RCC 7860 (cell line): ENCODE measurements at places on chromosomes 13 and 19.
A peak's percentile ranks its signal among the peaks of the same experiment; 100 is the strongest.

DNA sequence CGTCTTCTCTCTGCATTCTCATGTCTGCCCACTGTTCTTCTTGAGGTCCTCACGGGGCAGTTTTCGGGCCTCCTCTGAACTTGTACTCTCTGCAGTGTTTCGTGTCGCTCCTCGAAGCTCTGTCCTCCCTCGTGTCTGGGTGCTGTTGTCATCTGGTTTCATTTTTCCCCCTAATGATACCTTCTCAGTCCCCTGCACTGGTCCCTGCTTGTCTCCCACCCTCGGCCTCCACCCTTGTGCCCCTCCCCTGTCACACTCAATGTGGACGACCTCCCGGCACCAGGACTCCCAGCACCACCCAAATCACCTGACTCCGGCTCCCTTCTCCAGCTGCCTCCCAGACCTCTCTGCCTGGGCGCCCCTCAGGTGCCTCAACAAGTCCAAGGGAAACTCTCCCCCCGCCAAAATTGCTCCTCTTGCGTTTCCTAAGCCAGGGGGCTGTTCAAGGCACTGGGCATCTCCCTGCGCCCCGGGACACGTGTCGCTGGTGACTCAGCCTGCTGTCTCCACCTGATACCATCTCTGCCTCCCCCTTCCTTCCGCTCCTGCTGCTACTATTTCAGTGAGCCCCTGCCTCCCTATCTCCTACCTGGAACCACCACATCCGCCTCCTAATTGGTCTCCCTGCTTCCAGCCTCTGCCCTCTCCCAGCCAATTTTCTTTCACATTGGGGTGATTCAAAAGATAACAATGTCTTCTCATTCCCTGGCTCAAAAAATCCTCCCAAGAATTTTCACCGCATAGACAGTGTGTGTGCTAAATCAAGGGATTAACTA is 49.5 kb downstream of the RFX2 start:
- DNase-seq, result peak; percentile 74

GRCh38 chr19:38287604-38288003 is 16.4 kb upstream of the C19orf33 start:
- no peak for DNase-seq

GRCh38 chr19:41376241-41376997 is at the start of gene TMEM91:
TSS of gene TMEM91 (plus strand) at chr19:41376533. CDS start at chr19:41378310, 1,777 bp downstream.
- no peak for DNase-seq

GRCh38 chr19:28549680-28550277 is 663.2 kb downstream of the UQCRFS1 start:
- no peak for DNase-seq

DNA sequence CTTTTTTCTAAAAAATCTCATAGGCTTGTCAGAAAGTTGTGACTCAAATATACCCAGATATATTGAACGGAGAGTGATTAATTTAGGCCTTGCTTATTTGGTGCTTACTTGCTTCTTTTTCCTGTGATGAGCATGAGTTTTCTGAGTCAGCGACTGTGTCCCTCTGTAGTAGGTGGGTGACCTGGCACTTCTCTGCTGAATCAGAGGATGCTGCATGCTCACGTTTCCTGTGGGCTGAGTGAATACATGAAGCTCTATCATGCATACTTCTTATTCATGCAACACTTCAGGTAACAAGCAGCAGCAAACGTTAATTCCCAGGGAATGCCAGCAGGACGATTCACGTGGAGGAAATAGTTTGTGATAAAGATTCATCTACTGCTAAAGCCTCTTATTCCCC is 245.0 kb downstream of the KLF5 start:
- DNase-seq, result peak; percentile 43

DNA sequence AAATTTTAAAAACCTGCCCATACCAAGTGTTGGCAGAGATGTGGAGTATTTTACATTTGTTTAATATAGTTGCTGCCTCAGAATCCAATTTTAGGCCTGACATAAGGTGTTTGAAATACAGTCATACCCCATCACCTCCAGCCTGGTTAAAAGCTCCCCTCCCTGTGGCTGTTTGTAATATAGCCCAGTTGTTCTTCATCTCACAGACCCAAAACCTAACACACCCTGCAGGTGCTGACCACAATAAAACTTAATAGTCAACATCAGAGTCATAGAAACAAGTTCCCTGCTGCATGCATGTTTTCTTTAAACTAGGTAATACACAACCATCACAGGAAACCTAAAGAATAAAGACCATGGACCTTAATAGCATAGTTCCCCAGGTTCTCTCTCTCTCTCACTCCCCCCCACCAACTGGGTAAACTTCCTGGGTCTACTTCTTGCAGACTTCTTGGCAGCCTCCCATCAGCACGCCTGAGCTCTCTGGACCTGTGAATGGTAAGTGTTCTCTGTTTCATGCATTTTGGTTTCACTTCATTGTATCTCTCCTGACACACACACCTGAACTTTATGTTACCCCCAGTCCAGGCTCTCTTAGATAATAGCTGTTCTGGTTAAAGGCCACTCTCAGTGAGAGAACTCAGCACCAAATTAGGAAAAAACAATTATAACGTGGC is 1369.9 kb downstream of the EFNB2 start:
- no peak for DNase-seq

- DNase-seq, result no peak
These were observed 82.4 kb downstream of the KCTD12 start for GRCh38 chr13:76803831-76804230.

GRCh38 chr19:48455171-48455907 is at the start of gene KCNJ14:
TSS of gene KCNJ14 (plus strand) at chr19:48455574. CDS start at chr19:48461725, 6,151 bp downstream.
- no peak for DNase-seq
